ENCODE measurements at places on chromosomes 1 and 21.

GRCh38 chr1:9866836-9867235 is 43.1 kb upstream of the CLSTN1 start:
- no peak for DNase-seq

- no peak for DNase-seq
Measured at GRCh38 chr1:151596166-151596953, 15.5 kb upstream of the SNX27 start.

DNA sequence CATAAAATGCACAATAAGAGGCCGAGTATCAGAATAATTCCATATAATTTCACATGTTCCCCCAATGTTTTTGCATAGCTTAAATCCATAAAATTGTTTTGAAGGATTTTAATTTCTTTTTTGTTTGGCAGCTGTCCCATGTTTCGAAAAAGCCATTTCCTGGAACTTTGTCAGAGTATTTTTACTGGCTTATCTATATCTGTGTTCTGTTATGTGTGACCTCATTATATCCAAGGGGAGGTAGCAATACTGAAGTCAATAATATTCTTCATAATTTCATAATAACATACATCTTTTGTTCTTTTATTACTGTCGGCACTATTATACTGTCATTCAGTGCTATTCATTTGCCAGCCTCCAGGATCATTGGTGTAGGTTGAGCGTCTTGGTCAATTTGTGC is 9.4 kb upstream of the BACH1 start:
- no peak for DNase-seq

DNA sequence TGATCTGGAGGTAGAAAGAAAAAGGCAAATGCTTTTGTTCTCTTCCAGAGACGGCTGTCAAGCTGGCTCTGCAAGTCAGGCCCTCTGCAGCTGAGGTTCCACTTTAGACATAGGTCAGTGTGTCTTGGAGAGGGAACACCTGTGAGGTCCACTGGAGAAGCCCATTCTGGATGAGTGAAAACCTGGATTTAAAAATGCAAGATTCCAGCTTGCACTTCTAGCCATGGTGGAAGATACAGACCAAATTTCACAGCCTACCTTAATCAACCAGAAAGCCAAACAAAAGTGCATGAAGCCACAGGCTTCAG is 35.0 kb downstream of the AGPAT3 start:
- no peak for DNase-seq

- peak; percentile 97 for DNase-seq
Measured at GRCh38 chr1:77536813-77537212, 145.6 kb downstream of the ZZZ3 start.

GRCh38 chr1:43338001-43338400 is 383 bp downstream of the MPL start:
- DNase-seq = no peak

GRCh38 chr21:17191346-17191993 is 321.4 kb upstream of the CXADR start:
- DNase-seq = no peak

DNA sequence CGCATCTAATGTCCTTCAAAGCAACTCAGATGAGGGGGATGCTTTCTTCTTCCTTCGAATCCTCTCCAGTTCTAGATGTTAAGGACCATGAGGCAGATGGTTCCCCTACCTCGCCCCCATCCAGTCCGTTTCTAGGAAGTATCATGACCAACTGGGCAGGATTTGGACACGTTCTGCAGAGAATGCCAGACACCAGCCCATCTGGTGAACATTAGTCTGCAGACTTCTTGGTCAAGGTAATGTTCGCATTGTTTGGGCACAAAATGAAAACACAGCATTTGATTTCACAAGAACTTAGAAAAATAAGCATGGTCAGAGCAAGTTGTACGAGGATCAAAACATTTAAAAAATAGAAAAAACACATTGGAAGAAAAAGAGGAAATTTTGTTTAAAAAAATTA is 25.4 kb upstream of the ADARB1 start:
- DNase-seq = peak; percentile 20

GRCh38 chr1:54094001-54094729 is 40.8 kb downstream of the TCEANC2 start:
- no peak for DNase-seq

GRCh38 chr21:45324489-45325205 is 37.0 kb upstream of the POFUT2 start:
- DNase-seq = no peak

GRCh38 chr1:74362691-74363090 is 127.5 kb downstream of the TNNI3K start:
- no peak for DNase-seq

- DNase-seq = peak; percentile 12
Measured at GRCh38 chr1:28039341-28039740, 49.1 kb downstream of the EYA3 start.

GRCh38 chr21:15355066-15355465 is 290.3 kb upstream of the NRIP1 start:
- no peak for DNase-seq

GRCh38 chr21:36769051-36769839 is 70.3 kb downstream of the SIM2 start:
- no peak for DNase-seq
